ENCODE measurements at places on chromosomes 7 and 10. TPM values are rescaled to one million over a fixed set of nuclear protein-coding genes. Genes with fewer than 3 reads are reported as not detected.

DNA sequence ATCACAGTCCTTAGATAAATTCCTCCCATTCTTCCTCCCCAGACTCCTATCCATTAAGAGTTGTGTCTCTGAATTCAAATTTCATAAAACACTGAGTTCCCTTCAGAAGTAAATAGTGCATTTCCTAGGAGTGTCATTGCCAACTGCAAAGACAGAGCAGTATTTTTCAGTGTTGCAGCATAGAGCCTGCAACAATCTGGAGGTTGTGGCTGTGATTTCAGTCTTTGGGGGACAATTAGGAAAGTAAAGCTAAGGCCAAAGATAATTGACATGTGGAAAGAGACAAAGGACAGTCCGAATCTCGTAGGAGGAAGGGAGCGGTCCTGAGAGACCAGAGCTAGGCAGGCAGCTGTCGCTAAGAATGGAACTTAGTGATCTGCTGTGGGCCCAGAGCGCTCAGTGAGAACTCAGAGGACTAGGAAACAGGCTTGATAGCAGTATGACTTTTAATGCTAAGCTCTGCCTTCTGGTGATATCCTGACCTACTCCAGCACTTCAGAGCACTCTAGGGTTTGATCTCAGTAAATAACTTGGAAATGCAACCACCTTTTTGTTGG is 46.2 kb downstream of the PRPF18 start:
- H3K4me1 ChIP-seq = no peaks in the 10 kb centered on the region
- no peak overlapping the region for H3K27ac ChIP-seq
- no peak for DNase-seq
- peaks cover 16% of the 10 kb centered on the region for H3K36me3 ChIP-seq
- no peaks in the 10 kb centered on the region for H3K27me3 ChIP-seq
- no peak overlapping the region for H3K4me3 ChIP-seq

GRCh38 chr7:7002418-7003062 is 176.5 kb upstream of the CCZ1B start:
- H3K4me1 ChIP-seq = peaks cover 8% of the 10 kb centered on the region
- H3K27me3 ChIP-seq = no peaks in the 10 kb centered on the region
- H3K27ac ChIP-seq = no peak overlapping the region
- H3K36me3 ChIP-seq = no peaks in the 10 kb centered on the region

GRCh38 chr10:94500063-94500462 is 45.5 kb upstream of the HELLS start:
- no peak overlapping the region for H3K27ac ChIP-seq
- no peak overlapping the region for H3K4me3 ChIP-seq
- no peaks in the 10 kb centered on the region for H3K36me3 ChIP-seq
- peak; percentile 2 for DNase-seq

- no peaks in the 10 kb centered on the region for H3K27me3 ChIP-seq
- peak; percentile 30 for DNase-seq
These were observed 5.4 kb downstream of the PLAC9 start for GRCh38 chr10:80137920-80138319.

GRCh38 chr10:1328161-1328823 is 272.1 kb downstream of the WDR37 start:
- H3K4me1 ChIP-seq = no peaks in the 10 kb centered on the region
- no peaks in the 10 kb centered on the region for H3K27me3 ChIP-seq
- no peaks in the 10 kb centered on the region for H3K36me3 ChIP-seq
- DNase-seq = no peak
- no peak overlapping the region for H3K4me3 ChIP-seq

DNA sequence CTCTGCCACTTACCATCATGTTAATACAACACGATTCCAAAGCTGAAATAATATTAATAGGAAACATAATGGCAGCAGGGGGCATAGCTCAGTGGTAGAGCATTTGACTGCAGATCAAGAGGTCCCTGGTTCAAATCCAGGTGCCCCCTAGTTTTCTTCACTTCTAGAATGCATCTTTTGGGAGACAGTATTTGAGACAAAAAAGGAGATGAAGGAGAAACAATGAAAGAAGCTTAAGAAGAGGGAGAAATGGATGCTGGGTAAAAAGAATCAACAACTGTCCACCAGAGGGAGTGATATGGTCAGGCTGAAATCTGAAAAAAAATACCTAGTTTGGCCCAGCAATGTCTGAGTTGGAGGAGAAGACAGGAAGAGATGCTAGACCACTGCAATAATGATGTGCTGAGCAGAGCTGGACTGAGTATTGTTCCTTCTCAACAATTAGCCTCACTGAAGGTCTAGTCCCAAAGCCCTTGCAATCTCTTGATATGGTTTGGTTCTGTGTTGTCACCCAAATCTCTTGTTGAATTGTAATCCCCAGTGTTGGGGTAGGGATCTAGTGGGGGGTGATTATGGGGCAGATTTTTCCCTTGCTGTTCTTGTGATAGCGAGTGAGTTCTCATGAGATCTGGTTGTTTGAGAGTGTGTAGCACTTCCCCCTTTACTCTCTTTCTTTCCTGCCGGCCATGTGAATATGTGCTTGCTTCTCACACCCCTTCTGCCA is 48.3 kb downstream of the ZNF783 start:
- no peaks in the 10 kb centered on the region for H3K27me3 ChIP-seq
- H3K36me3 ChIP-seq = no peaks in the 10 kb centered on the region
- H3K4me3 ChIP-seq = no peak overlapping the region
- DNase-seq = peak; percentile 22

- no peak for DNase-seq
- H3K27ac ChIP-seq = no peak overlapping the region
- no peaks in the 10 kb centered on the region for H3K36me3 ChIP-seq
These were observed 323.6 kb downstream of the GFRA1 start for GRCh38 chr10:115949282-115949844.

DNA sequence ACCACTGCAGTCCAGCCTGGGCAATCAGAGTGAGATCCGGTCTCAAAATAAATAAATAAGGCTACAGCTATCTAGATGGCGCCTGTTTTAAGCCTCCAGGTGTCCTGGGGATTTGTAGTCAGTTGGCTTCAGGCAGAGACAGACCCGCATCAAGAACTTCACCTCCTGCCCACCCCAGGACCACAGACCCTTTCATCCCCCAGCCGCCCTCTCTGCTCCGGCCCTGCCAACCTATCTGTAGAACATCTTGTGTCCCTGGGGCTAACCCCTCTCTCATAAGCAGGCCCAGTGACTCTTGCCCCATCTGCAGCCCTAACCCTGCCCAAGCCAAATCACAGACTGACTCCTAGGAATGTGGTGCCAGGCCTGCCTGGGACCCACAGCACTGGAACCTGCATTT is 17.9 kb downstream of the PDIA4 start:
- H3K4me3 ChIP-seq = no peak overlapping the region
- peaks cover 77% of the 10 kb centered on the region for H3K36me3 ChIP-seq
- no peaks in the 10 kb centered on the region for H3K27me3 ChIP-seq
- no peak overlapping the region for H3K27ac ChIP-seq

GRCh38 chr7:5528815-5529442 is 105.3 kb upstream of the TNRC18 start:
- H3K36me3 ChIP-seq = peaks cover 51% of the 10 kb centered on the region
- DNase-seq = no peak
- peak overlapping the region; percentile 26 for H3K27ac ChIP-seq
- H3K4me3 ChIP-seq = peak overlapping the region; percentile 95
- H3K4me1 ChIP-seq = no peaks in the 10 kb centered on the region

GRCh38 chr7:100351657-100352058 is 6.3 kb upstream of the PILRB start:
- no peaks in the 10 kb centered on the region for H3K4me1 ChIP-seq
- peaks cover 60% of the 10 kb centered on the region for H3K36me3 ChIP-seq
- no peak overlapping the region for H3K4me3 ChIP-seq
- no peak for DNase-seq

GRCh38 chr7:127618042-127618441 is at the start of gene PAX4:
PAX4 (minus strand) TSS chr7:127618142; CDS start chr7:127615928, 2,214 bp downstream.
- H3K4me3 ChIP-seq = no peak within 1 kb of the TSS
- H3K36me3 ChIP-seq = no peaks in the 10 kb centered on the region
- DNase-seq = no peak
- H3K27me3 ChIP-seq = peaks cover 44% of the 10 kb centered on the region
- H3K27ac ChIP-seq = no peak within 1 kb of the TSS

GRCh38 chr10:22997096-22997495 is 69.2 kb downstream of the ARMC3 start:
- DNase-seq = peak; percentile 56
- no peaks in the 10 kb centered on the region for H3K36me3 ChIP-seq
- no peaks in the 10 kb centered on the region for H3K27me3 ChIP-seq

DNA sequence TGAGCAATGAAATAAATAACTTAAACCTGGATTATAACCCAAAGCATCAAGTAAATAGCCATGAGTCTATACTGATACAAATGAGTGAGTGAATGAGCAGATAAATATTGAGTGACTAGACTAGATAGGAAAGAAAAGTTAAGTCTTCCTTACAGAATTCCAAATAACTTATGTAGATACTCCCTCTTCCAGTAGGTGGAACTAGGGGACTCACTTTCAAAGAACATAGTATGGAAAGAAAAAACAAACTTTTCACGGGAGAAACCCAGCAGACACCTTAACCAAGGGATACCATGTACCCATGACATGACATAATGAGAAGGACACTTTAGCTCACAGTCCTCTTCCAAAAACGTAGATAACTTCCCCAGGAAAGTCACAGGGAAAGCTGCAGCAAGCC is 32.2 kb downstream of the CSGALNACT2 start:
- no peak overlapping the region for H3K4me3 ChIP-seq
- no peak for DNase-seq
- H3K4me1 ChIP-seq = no peaks in the 10 kb centered on the region
- no peaks in the 10 kb centered on the region for H3K27me3 ChIP-seq
- no peak overlapping the region for H3K27ac ChIP-seq
- H3K36me3 ChIP-seq = no peaks in the 10 kb centered on the region

- H3K36me3 ChIP-seq = no peaks in the 10 kb centered on the region
- H3K4me3 ChIP-seq = no peak overlapping the region
- H3K4me1 ChIP-seq = peaks cover 14% of the 10 kb centered on the region
- DNase-seq = peak; percentile 60
- H3K27me3 ChIP-seq = no peaks in the 10 kb centered on the region
- no peak overlapping the region for H3K27ac ChIP-seq
These were observed 309.3 kb downstream of the KCNMA1 start for GRCh38 chr10:77328272-77328816.

- no peak overlapping the region for H3K27ac ChIP-seq
- no peaks in the 10 kb centered on the region for H3K36me3 ChIP-seq
- H3K4me1 ChIP-seq = peaks cover 8% of the 10 kb centered on the region
- DNase-seq = no peak
- H3K4me3 ChIP-seq = no peak overlapping the region
These were observed 7.7 kb downstream of the CREB3L2 start for GRCh38 chr7:137994216-137994615.

DNA sequence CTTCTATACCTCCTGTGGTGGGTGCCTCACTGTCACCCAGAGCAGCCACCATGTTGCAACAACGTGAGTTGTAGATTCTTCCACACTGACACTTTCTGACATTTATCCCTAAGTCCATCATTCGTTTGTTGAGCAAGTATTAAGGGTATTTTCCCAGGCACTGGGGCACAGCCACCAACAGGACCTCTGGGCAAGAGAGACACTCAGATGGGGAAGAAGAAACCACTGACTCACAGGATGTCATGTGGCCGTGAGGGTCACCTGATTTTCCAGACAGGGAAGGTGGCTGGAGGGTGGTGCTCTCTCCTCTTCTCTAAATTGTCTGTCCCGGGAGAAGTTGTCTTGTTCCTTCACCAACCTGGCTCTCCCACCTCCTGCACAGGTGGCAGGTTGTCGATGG is 51.7 kb upstream of the PPIF start:
- peaks cover 19% of the 10 kb centered on the region for H3K36me3 ChIP-seq
- H3K4me3 ChIP-seq = no peak overlapping the region
- no peak overlapping the region for H3K27ac ChIP-seq
- no peaks in the 10 kb centered on the region for H3K27me3 ChIP-seq
- no peak for DNase-seq
- H3K4me1 ChIP-seq = peaks cover 3% of the 10 kb centered on the region

DNA sequence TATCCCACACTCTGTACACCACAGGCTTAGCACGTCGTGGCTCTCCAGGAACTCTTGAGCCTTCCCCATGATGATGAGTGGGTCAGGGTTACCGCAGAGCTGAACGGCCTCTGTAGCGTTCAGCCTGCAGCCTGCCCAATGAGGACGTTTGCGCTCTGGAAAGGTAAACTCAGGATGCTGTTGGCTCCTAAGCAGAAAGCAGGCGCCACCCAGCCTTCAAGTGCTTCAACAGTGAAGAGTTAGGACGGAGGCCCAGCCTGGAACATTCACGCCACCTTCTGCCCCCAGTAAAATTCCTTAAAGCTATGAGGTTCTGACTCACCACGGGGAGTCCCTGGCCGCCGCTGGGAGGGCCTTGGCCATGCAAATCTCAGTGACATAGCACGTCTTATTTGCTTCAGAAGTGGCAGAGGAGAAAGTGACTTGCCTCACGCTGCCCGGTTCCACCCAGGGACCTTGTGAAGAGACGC is 161.5 kb upstream of the SH2B2 start:
- H3K4me3 ChIP-seq = no peak overlapping the region
- H3K27me3 ChIP-seq = no peaks in the 10 kb centered on the region
- H3K36me3 ChIP-seq = peaks cover 2% of the 10 kb centered on the region
- H3K27ac ChIP-seq = no peak overlapping the region
- peaks cover 28% of the 10 kb centered on the region for H3K4me1 ChIP-seq

- H3K4me1 ChIP-seq = no peaks in the 10 kb centered on the region
- H3K36me3 ChIP-seq = no peaks in the 10 kb centered on the region
- no peaks in the 10 kb centered on the region for H3K27me3 ChIP-seq
These were observed 34.0 kb downstream of the ETV1 start for GRCh38 chr7:13955494-13955893.

DNA sequence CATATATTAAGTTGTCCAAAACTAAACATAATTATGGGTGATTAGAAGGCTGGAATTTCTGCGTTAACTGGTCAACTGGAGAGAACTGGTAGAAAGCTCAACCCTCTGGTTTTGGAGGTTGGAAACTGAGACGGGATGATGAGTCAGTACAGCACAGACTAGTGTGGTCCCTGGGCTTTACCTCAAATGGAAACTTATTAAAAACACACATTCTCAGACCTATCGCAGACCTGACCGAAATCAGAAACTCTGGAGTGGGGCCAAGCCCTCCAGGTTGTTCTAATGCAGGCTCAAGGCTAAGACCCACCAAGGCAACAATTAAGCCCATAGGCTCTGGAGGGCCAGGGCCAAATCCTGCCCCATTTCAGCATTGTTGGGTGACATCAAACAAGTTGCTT is 136.9 kb downstream of the KCNMA1 start:
- H3K4me3 ChIP-seq = no peak overlapping the region
- DNase-seq = no peak
- H3K36me3 ChIP-seq = no peaks in the 10 kb centered on the region
- H3K27ac ChIP-seq = no peak overlapping the region

DNA sequence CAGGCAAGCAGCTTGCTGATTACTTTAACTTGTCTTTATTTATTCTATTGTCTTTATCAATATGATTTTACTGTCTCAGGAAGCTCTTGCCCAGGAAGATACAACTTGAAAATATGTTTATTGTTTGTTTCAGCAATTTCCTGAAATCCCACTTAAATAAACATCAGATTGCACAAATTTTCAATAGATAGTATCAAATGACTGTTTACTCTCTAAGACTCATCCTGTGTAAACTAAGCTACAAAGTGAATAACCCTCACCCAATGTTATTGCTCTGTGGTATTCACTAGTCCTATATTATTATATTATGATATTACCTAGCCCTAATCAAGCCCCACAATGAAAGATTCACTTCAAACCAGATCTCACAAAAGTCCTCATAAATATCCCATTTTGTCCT is 130.4 kb upstream of the HPS1 start:
- DNase-seq = no peak
- H3K36me3 ChIP-seq = no peaks in the 10 kb centered on the region
- no peak overlapping the region for H3K4me3 ChIP-seq
- no peaks in the 10 kb centered on the region for H3K4me1 ChIP-seq

- DNase-seq = no peak
- H3K4me3 ChIP-seq = no peak overlapping the region
These were observed 1.1 kb downstream of the RADIL start for GRCh38 chr7:4882169-4883032.

Gene EFCAB10
- total RNA-seq = 0.06 TPM

Gene OR6B1
- not detected for total RNA-seq

Gene GLI3
- total RNA-seq = 8.9 TPM
